T-helper 22 cell (primary cell): ENCODE measurements at places on chromosomes 3 and 15.

- DNase-seq: no peak
These were observed 27.6 kb upstream of the ADAMTSL3 start for GRCh38 chr15:83626171-83626802.

DNA sequence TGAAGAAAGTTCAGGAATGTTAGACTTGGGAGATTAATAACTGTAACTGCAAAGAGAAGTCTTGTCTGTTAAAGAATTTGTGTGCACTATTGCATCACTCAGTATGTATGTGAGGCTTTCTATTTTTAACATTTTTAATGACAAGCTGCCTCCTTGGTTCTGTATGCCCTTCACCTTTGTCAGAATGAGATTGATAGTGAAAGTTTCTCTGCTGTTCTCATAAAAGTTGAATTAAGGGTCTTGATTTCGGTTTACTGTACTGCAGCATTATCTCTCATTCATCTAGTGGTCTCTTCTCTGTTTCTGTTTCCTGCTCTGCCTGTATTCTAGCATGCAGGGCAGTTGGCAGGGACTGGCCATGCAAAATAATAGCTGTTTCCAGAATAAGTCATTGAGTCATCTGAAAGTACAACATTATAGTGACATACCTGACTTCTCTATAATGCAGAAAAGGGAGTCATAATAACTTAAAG lies 454.9 kb downstream of the IL5RA start:
- no peak for DNase-seq

DNA sequence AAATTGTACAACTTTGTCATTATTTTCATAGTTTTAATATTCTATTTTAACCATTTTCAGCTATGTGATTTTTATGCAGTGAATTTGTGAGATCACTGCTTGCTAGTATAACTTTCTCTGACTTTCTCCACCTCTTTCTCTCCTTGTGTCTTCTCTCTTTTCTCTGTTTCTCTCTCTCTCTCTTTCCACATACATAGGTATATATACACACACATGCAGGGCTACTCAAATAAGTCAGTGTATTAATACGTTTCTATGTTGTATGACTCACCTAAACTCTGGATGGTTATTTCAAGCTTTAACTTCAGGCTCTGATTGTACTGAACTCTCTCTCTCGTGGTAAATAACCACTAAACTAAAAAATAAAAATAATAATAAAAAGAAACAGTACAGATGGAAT lies 1389.3 kb upstream of the ALCAM start:
- no peak for DNase-seq

DNA sequence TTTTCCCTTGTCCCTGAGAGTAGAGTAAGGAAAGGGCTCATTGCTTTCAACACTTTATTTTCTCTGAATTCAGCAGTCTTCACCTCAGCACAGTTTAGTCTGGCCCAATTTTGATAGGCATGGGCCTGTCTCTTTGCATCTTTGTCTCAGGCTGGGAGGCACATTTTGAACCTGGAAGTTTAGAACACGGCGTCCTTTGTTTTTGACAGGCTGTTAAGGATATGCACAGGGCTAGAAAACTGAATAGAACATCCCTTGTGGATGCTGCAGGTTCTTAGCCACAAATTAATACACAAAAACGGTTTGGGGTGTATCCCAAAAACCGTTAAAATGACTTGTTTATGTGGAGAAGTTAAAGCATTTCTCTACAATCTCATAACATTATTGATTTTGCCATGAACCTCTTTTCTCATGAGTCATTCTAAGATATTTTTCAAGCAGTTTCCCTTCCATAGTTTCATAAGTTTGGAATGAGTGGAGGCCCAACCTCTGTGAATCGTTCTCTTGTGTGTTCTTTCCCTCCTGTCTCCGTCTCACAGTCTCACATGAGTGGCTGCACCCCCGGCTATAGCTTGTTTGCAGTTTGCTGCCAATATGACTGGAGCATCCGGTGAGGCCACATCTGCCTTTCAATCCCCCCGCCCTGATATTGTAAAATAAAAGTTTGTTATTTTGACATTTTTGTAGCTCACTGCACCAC lies 192.9 kb upstream of the EIF1B start:
- DNase-seq: no peak
